ENCODE measurements at places on chromosomes 6 and 20. TPM values are rescaled to one million over a fixed set of nuclear protein-coding genes. Genes with fewer than 3 reads are reported as not detected.

Gene TGM6
- total RNA-seq: not detected

Gene PGC
- not detected for total RNA-seq

Gene ROS1
- under 0.01 TPM for total RNA-seq

Gene PLA2G7
- total RNA-seq: not detected

Gene LAMA5
- 12.5 TPM for total RNA-seq

Gene BLOC1S5
- 14.3 TPM for total RNA-seq

Gene OGFRL1
- total RNA-seq: 14.5 TPM

Measured in bronchial smooth muscle cell (primary cell).